ENCODE measurements at places on chromosomes 2 and 18.

GRCh38 chr2:219569041-219569440 lies 2.3 kb downstream of the OBSL1 start:
- peak; percentile 13 for DNase-seq

DNA sequence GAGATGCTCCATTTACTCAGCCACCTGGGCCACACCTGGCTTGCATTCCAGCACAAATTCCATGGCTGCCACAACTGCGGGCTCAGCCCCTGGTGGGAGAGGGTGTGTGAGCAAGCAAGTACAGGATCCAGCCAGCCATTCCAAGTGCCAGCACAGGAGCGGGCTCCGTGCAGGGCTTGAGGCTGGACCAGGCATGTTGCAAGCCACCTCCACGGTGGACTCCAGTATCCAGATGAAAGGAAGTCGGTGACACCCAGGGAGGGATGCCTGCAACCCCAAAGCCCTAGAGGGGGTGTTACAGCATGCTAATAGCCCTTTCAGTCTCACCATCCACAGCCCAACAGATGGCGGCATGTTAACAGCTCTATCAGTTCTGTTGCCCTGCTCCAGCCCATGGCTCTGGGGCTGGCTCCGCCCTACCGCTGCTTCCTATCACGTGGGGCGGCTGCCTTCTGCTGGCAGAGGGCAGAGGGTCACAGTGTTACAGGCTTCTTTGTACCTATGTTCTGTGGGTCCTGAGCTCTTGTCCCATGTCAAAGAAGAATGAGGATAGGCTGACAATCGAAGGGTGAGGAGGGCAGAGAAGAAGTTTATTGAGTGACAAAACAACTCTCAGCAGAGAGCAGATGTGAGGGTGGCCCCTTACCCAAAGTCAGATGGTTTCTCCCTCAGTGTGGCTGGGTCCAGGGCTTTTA lies 11.7 kb upstream of the GORASP2 start:
- DNase-seq: no peak

DNA sequence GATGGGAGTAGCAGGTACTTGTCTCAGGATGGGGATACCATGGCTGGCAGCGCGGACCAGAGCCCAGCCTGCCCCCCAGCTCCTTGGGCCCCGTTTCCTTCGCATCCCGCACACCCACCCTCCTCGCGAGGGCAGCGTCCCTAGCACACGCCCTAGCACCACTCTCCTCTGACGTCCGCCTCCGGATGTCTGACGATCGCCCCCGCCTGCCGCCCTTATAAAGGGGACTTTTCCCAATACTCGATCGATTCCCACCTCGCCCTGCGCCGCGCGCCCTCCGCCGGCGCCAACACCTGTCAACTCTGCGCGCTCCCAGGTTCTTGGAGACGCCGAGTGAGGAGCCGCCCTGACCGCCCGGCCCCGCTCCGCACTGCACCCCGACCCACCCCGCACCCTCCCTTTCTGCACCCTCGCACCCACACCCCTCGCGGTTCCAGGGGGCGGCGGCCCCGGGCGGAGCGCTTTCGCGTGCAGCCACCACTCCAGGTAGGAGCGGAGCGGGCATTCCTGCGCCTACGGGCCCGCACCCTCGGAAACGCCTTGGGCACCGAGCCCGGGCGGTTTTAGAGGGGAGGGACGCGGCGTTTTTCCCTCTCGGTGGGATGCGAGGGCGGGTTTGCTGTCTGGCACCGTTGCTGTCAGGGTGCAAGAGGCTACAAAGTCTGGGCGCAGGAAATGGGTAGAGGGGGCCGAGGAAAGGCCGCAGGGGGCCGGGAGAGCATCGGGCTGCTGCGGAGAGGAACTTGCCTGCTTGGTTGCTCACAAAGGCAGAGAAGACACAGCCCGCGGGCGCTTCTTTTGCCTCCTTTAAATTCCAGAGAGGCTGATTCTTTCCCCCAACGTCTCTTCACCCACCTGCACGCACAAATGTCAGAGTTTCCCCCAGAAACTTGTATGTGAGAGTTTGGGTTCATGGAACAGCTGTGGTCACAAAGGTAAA lies at the start of gene SLC5A7:
Gene SLC5A7 (plus strand): TSS at position 247 of the 940 bp plus-strand sequence. CDS start 1,632 bp downstream, outside the sequence.
- no peak for DNase-seq

- DNase-seq: no peak
These were observed 41.5 kb downstream of the SUCLG1 start for GRCh38 chr2:84417453-84418145.

GRCh38 chr2:224310943-224311625 lies 90.8 kb downstream of the FAM124B start:
- DNase-seq: no peak
